CD4-positive, alpha-beta T cell treated with Interleukin-15 for 4 hours (primary cell): ENCODE measurements at places on chromosomes 2 and 18.

DNA sequence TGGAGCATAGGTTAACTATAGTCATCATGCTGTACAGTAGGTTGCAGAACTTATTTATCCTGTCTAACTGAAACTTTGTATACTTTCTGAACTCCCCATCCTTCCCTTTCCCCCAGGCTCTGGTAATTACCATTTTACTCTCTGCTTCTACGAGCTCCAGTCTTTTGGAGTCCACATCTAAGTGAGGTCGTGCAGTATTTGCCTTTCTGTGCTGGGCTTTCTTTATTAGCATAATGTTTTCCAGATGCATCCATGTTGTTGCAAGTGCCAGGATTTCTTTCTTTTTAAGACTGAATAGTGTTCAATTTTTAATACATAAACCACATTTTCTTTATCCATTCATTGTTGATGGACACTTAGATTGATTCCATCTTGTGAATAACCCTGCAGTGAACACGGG, 464.1 kb downstream of the TGIF1 start:
- no peak for DNase-seq

DNA sequence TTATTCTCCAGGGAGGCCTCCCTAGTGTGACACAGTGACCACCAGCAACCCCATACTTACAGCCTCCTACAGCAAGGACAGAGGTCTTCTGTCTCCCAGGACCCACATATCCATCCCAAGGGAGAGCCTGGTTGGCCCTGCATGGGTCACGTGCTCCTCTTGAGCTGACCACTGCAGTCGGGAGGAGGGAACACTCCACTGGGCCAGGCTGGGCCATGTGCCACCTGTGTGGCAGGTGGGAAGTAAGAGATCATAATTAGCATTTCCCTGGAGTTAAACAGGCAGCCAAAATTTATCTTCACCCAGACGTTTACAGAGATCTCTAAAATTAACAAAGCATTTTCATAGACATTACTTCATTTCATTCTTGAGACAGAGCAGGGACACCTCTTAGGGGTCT, 33.4 kb upstream of the MLPH start:
- DNase-seq, result no peak

DNA sequence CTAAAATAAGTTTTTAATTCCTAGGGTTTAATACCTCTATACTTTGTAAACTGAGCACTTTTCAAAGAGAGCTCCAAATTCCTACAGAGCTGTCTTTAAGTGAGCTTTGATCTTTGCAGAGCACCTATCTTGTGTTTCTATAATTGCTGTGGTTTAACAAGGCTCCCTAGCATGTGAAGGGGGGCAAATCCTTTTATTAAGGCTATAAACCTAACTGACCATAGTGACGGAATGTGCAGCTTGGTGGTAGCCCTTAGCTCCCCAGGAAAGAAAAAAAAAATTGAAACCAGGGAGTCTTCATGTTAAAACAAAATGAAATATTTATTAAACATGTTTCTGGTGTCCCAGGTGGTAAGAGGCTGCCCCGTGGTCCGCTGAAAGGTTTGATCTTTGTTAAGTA, 78.6 kb upstream of the ETAA1 start:
- no peak for DNase-seq

- DNase-seq, result no peak
These were observed 16.8 kb downstream of the DBI start for GRCh38 chr2:119383410-119384140.

GRCh38 chr2:222792001-222792611, 68.7 kb upstream of the ACSL3 start:
- no peak for DNase-seq

GRCh38 chr2:66541646-66542045, 106.7 kb downstream of the MEIS1 start:
- no peak for DNase-seq

DNA sequence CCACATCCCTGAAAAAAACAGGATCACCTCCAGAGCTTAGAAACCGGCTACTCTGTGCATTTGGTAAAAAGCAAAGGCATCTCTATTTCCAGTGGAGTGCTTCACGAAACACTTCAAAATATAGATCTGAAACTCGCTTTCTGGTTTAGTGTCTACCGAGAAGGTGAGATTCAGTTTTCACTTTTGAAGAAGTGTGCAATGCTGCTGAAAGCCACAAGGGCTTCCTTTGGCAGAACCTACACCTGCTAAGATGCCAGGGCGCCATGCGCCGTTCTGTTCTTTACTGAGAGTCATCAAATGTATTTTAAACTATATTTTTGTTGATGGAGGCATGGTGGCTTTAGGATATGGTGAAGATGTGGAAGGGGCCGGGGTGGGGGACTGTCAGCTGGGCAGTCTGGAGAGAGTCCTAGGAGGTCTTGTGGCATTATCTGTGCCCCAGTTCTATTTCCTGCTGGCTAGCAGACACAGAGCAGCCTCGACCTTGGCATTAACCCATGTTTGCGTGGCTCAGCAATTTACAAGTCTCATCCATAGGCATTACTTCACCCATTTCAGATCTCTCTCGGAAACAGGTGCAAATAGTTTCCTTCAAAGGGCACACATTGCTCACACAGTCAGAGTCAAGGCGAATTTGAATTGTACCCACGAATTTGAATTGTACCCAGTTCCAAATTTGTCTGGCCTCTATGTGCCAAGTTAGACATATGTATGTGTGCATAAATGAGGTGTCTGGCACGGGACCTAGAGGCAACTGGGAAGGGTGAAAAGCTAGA, 46.7 kb upstream of the KCNF1 start:
- peak; percentile 21 for DNase-seq

- DNase-seq, result no peak
These were observed 9.7 kb upstream of the ATG16L1 start for GRCh38 chr2:233241803-233242202.

DNA sequence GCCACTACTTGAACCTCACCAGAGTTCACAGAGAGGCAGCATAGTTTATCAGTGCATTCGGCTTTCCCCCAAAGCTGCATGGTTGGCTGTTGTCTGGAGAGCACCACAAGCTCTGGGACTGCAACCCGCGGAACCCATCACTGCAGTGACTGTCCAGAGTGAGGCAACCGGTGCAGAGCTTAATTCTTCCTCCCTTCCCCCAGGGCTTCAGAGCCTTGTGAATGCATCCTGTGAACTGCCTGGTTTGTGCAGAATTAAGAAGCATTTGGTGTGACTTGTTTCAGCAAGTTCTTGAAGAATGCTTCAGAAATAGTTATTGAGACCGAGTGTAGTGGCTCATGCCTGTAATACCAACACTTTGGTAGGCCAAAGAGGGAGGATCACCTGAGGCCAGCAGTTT, 99.2 kb upstream of the FOSL2 start:
- DNase-seq, result no peak

DNA sequence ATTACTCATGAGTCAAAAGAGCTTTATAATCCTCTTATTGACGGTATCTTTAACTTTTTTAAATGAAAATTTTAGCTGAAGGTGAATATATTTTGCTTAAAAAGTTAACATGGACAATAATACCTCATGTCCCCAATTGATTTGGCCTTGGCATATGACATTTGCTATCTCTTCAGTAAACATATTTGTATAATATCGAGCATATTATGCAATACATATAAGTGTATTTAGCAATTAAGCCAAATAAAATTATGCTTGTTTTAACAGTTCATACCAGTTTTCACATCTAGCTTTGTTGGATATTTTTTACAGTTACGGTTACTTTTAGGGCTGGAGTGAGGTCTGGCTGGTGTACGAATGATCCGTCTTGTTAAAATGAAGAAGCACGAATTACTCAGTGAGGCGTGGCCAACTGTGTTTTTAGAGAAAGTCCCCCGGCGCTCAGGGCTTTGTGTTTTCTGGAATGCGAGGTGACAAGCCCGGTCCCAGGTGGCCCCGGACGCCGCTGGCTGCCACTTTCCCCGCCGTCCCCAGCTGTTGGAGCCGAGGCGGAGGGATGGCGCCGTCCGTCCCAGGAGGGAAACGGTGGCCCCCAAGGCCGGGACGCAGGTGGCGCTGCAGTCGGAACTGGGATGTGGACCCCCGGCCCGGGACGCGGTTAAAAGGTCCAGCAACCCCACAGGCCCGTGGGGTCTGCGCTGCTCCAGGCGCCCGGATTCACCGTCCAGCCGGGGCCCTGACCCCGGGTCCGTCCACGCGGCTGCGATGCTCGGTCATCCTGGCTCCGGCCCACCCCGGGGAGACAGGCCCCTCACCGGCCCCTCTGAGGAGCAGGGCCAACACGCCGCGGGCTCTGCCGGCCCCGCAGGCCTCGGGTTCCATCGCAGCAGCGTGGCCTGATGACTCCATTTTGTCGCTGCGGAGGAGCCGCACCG, 41.3 kb downstream of the TMEM18 start:
- DNase-seq, result no peak

DNA sequence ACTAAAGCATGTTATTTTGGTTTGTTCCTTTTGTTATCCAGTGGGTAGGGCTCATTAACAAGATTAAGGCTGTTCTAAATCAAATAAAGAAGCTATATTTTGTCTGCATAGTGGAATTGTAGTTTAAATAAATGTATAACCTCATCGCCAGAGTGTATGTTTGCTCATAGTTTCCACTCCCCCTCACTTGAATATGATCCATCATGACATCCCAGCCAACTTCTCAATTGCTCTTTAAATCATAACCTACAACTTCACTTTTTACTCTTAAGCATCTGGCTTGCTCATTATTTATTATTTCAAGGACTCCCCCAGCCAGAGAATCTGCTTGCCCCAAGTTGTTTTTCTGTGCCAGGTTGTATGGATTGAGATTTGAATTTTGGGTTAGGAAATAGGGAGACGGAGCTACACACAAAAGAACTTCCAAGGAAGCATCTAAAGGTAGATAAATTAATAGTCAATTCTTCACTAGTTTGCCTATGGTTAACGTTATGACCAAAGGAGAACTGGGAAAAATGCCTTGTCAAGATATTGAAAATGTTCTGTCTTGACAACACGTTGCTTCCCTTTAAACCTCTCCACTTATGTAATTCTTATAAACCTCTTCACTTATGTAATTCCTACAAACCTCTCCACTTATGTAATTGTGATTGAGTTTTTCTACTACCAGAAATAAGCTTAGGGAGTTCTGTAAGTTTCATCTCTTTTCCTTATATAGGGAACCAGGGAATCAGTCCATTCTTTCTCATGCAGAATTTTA, 55.4 kb upstream of the UPP2 start:
- DNase-seq, result no peak

DNA sequence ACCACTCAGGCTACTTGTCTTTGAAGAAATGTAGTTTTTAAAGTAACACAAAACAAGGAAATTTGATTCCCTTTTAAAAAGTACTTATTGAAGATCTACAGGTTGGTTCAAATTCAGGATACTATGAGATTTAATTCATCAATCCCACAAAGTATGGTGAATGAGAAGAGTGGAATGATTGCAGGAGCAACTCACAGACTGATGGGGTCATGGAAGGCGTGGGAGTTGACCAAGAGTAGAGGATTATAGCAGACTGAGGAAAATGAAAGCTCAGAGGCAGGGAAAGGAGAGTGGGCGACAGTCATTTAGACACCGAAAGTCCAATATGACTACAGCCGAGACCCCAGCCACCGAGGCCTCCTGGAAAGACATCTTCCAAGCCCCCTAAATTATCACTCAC, 12.5 kb upstream of the DAPL1 start:
- no peak for DNase-seq

GRCh38 chr2:31132786-31133185, 5.5 kb downstream of the GALNT14 start:
- no peak for DNase-seq

DNA sequence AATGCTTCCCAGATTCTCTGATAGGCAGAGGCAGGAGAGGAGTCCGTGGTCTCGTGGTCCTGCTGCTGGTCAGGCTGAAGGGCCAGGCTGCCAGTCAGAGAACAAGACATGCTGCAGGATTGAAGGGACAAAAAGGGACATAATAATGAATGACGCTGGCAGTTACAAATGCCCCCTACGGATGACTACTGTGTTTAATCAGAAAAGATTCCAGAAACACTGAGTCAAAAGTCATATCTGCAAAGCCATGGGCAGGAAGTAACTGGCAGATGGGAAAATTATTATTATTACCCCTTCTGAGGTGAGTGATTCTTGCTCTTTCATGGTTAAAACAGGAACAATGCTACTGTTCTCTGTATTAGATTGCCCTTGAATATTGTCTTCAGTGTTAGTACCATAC, 19.0 kb downstream of the LCT start:
- DNase-seq, result no peak

DNA sequence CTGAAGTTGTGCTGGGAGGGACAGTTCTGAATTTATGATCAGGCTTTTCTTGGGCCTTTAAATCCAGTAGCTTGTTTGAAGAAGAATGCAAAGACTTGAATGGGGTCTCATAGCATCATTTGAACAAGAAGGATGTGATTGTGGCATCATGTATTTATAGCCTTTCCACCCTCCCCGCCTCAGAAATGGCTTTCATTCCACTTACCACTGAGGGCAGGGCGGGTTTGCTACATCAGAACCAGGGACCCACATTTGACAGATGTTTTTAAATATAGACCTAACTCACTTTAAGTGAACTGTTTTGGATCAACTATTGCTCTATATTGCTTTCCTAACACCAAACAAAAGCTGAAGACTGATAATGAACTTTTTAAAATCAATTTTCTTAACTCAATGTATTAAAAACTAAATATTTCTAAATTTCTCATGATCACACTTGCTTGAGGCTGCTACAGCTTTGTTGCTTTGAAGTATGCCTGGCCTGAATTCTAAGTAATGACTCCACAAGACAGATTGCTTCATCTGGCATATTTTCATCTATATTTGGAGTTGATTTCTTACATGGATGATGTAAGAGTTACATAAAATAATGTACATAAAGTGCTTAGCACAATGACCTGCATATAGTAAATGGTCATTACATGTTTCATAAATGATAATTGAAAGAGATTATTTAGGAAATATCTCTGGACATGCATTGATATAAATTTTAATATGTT, 1552.9 kb upstream of the SLC39A10 start:
- DNase-seq, result no peak

DNA sequence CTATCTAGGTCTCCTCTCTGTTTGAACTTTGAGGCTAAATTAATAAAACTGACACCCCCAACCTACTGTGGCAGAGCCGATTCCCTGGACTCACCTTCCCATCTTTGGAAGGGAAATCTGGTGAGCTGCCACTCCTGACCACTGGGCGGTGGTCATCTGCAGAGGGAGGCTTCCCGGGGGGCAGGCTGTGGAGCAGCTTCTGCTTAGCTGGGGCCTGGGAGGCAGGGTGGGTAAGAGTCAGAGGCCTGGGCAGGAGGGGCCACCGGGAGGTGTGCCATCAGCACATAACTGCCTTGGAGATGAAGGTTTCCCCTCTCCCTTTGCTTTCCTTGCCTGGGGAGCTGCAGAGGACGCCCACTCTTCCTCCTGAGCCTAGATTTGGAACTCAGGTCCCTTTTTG, 2.3 kb upstream of the NPPC start:
- no peak for DNase-seq

DNA sequence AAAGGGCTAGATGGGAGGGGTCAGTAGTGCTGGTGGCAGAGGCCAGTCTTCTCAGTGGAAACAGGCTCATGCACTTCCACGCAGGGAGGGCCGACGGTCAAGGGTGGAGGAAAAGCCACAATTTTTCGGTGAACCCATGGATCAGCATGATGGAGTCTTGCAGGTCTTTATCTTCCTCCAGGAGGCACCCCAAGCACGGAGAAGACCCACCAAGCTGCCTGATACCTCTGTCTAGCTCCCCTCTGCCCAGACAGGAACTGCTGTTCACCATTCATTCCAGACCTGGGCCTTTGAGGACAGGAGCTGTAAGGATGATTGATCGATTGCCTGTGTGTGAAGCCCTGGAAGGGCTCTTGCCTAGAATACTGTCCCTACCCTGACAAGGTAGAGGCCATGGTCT, 2.8 kb upstream of the LRRFIP1 start:
- no peak for DNase-seq

- DNase-seq, result no peak
These were observed 6.4 kb downstream of the ITSN2 start for GRCh38 chr2:24353973-24354372.
